HT1080 (cell line): ENCODE measurements at places on chromosomes 4 and X.

DNA sequence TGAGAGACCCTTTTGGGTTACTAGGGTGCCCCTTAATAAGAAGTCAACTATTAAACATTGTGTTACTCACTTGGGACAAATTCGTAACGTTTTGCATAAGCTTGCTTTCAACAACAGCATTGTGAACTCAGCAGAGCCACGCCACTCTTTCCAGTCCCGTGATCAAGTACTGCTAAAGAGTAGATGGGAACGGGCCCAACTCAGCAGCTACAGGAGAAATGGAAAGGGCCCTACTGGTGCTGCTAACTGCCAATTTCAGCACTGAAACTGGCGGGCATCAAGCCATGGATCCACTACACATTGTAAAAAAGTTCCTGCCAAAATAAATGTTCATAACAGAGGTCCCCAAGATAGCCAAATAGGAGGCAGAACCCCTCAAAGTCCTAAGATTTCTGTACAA is 19.0 kb upstream of the DHX15 start:
- no peak for DNase-seq

DNA sequence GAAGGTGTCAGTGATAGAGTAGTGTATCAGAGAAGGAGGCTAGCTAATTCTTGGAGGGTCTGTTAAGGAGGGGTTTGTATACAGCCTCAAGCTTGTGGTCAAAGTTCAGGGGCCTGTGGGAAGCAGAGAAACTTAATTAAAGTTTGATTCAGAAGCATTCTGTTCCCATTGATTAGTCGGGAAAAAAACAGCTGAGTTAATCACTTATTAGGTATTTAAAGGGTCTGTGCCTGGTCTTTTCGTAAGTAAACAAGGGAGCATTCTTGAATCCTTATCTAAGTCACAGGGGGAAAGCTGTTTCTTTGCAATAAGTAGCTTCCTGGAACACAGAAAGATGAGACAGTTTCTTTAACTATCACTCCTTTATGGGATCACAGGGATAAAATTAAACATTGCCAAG is 492.1 kb downstream of the PCDH10 start:
- DNase-seq, result no peak

DNA sequence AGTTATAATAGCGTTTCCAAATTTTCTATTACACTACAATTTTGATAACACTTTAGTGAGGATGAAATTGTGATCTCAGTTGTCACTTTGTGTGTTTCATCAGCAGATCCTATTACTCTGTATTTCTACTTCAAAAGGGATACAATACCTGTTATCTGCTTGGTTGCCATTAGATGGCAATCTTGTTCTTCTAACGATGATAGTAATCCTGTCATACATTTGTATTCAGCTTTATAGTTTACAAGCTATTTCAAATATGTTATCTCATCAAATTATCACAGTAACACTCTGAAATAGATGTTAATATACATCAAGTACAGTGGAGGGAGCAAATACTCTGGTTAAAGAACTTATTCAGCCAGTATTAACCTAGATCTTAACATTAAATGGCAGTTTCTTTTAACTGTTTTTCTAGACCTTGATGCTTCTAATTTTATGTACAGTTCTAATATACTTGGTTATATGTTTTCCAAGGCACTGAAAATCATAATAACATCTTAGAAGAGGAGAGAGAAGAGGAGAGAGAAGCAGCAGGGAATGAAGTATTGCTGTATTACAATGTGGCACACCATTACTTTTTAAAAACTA is 292.0 kb downstream of the CCSER1 start:
- DNase-seq, result peak; percentile 23

- no peak for DNase-seq
These were observed 19.7 kb upstream of the GPR78 start for GRCh38 chr4:8560265-8561047.

DNA sequence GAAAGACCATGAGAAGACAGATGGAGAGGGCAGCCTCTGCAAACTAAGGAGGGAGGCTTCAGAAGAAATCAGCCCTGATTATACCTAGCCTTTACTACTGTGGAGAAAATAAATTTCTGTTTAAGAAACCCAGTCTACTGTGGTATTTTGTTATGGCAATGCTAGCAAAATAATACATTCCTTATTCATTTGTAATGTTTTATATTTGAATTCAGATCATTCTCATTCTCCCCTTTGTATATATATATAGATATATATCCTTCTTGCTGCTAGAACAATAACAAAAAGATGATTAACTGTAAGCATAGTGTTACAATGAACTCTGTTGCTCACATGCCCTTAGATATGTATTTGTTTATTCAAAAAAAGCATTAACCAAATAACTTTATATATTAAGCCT is 22.5 kb downstream of the DMD start:
- no peak for DNase-seq

DNA sequence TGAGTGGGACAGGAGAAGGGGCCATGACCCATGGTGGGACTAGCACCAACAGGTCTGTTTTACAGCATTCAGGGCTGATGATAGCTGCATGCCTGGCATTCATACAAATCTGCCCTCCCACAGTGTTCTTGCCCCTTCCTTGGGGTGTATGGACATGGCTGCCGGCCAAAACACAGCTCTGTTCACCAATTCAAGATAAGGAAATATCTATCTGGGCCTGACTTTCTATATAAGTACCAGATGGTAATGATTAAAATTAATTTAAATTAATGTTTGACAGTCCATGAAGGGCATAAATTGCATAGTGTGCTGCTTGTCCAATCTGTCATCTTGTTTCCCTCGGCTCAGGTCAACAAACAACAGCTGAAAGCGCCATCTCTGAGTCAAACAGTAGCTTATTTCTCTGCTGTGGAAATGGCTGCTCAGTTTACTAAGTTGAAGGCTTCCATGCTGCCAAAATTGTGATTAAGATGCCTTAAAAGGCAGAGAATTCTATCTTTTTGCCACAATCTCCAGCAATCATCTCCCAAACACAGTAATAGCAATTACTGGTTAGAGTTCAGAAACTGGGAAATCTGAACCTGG is 67.0 kb upstream of the TSPAN7 start:
- no peak for DNase-seq

DNA sequence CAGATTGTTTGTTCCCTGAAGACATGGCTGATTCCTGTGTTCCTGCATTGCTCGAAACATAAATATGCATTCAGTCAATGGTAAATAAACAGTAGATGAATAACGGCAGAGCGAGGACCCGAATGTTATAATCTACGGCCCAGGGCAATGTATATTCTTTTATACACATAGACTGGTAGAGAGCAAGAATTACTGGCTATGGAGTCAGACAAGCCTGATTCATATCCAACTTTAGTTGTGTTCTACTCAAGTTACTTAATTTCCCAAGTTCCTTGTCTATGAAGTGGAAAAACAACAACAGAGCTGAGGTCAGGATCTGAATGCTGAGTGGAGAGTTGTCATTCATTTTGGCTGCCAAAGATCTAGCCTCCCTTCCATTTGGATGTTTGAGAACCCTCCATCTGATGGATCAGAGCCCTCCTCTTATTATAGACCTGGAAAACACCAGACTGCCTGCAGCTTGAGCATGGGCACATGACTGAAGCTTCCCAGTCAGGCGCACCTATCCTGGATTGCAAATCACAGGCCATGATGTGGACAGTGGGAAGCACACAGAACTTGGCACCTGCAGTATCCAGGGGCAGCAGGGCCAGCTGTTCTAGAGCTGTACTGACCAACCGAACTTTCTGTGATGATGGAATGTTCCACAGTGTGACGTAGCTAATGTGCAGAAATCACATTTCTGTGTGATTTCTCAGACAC is 80.1 kb downstream of the FAM184B start:
- no peak for DNase-seq

GRCh38 chr4:101366331-101366730 is 19.0 kb upstream of the PPP3CA start:
- no peak for DNase-seq

- DNase-seq, result peak; percentile 45
These were observed 95.1 kb downstream of the USP9X start for GRCh38 chrX:41180194-41180908.

- no peak for DNase-seq
These were observed 24.7 kb downstream of the OFD1 start for GRCh38 chrX:13759152-13759718.

DNA sequence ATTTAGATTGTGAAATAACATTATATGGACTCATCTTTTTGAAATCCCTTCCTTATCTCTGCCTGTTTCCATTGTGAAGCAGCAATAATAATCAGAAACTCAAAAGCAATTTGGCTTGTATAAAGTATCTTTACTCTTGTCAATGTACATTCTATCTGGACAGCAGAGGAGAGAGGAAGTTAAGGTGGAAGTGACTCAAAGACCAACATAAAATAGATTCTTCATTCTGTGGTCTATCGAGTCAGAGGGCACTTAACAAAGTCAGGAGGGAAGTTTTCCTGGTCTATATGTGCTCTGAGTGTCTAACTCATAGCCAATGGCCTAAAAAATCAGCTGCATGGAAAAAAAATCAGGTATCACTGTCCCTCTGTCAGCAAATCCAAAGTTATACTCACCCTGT is 155.5 kb downstream of the EMCN start:
- DNase-seq, result peak; percentile 81

GRCh38 chr4:36997727-36998126 is 246.8 kb upstream of the NWD2 start:
- DNase-seq, result peak; percentile 75

- DNase-seq, result peak; percentile 81
These were observed at the start of gene BMPR1B for GRCh38 chr4:94757192-94758140. Gene BMPR1B (plus strand): TSS chr4:94757955. CDS start chr4:95104425, 346,470 bp downstream.

GRCh38 chr4:95095348-95095974 is 337.7 kb downstream of the BMPR1B start:
- peak; percentile 26 for DNase-seq

DNA sequence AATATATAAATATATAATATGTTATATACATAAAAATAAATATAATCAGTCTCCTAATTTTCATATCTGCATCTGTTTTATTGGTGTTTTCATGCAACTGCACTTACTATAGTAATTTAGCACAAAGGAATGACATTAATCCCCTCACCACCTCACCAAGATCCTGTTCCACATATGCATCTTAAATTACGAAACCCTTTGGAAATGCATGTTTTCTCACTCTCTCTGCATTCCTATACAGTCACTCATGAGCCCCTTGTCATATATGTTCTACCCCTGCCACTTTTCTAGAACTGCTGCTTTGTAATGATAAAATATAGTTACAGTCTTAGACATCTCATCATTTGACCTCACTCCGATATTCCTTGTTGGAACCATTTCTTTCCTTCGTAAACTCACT is 728.7 kb upstream of the SLIT2 start:
- no peak for DNase-seq

GRCh38 chr4:88005946-88006345 is 1.5 kb upstream of the PKD2 start:
- no peak for DNase-seq

GRCh38 chr4:76802236-76803021 is 95.5 kb downstream of the SOWAHB start:
- no peak for DNase-seq

DNA sequence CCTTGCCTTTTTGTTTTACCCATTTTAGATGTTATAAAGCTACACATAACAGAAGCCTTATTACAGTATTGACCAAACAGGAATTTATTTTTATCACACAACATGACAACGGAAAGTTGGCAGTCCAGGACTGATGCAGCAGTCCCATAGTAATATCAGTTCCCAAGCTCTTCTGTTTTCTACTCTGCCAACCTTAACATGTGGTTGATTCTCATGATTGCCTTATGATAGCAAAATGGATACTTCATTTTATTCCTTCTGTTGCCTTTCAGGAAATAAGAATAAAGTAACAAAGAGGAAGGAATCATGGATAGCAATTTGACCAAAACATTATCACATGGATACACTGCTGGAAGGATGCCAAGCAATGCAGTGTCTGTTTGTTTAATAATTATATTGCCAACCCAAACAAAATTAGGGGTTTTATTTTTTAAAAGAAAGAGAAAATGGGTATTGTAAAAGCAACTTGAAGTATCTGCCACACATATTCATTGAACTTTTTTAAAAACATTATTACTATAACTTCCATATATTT is 275.7 kb downstream of the STPG2 start:
- DNase-seq, result no peak

DNA sequence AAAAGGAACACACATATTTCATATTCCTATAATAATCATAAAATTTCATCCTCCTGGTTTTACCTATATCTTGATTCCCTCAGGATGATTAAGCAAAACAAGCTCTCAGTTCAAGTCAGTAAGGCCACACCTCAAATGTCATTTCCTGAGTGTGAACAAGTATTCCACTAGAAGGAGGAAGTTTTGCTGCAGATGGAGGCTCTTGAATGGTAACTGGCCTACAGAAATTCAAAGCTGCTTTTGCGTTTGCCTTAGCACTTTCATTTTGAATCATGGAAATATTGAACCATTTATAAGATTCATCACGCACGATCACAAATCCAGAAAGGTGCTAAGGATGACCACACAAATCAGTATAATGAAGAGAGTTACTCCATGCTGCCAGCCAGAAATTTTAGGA is 254.4 kb upstream of the CXXC4 start:
- DNase-seq, result peak; percentile 37

DNA sequence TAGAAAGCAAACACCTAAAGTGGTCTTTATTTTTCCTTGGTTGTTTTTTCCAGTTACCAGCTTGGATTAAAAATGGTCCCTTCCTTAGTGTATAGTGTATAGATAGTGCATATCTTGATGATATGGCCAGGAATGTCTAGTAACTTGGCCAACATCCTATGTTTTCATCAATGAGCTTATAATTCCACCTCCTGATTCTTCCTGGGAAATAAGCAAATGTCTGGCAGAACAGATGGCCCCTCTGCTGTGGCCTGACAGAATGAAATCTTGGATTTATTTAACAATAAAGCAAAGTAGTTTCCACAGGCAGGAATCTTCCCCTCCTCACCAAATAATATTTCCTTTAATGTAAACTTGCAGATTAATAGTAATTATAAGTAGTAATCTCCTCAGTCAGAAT is 6.1 kb downstream of the SCARB2 start:
- no peak for DNase-seq

DNA sequence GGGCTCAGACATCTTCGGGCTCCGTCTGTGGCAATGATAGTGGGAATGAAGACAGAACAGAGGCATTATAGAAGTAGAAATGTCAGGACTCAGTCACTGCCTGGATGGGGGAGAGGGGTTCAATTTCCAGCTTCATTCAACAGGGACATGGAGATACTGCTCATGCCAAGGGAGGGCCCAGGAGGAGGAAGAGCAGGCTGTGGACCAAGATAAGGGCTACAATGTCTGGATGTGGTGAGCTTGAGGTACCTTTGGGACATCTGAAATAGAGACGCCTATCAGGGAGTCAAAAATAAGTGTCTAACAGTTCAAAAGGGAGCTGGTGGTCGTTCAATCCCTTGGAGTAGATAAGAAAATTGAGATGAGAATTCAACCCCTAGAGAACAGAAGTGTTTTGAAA is 34.5 kb downstream of the ELF4 start:
- DNase-seq, result no peak

- no peak for DNase-seq
These were observed 108.3 kb downstream of the AFAP1 start for GRCh38 chr4:7831330-7831729.

DNA sequence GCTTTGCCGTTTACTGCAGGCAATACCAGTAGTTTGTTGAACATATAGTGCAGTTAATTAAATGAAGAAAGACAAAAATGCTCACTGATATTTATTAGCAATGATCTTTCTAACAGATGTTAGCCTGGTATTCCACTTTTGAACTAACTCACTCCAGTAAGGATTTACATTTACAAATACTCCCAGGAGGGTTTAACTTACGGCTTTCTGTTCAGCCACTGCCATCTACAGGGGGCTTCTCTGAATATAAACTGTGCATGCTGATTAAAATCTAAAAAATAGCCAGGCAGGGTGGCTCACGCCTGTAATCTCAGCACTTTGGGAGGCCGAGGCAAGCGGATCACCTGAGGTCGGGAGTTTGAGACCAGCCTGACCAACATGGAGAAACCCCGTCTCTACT is 2.2 kb upstream of the SRD5A3 start:
- no peak for DNase-seq
